T-helper 9 cell (primary cell): ENCODE measurements at places on chromosomes 4 and X.

DNA sequence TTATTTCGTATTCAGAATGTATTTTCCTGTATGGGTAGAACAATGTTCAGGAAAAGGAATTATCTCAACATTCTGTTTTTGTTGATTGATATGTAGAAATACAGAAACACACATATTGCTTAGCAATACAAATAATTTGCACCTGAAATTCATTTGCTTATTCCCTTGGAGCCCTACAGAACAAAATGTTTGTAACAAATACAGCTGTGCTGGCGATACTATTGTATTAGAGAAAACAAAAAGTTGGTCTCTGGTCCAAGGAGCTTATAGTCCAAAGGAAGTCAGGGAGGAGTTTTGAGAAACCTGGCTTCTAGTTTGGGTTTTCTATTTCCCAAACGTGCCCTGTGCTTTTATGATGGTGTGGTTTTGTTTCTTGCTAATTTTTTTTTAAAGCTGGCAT lies 37.8 kb upstream of the CAPN6 start:
- DNase-seq: no peak

GRCh38 chr4:10761903-10762302 lies 77.3 kb upstream of the CLNK start:
- no peak for DNase-seq

DNA sequence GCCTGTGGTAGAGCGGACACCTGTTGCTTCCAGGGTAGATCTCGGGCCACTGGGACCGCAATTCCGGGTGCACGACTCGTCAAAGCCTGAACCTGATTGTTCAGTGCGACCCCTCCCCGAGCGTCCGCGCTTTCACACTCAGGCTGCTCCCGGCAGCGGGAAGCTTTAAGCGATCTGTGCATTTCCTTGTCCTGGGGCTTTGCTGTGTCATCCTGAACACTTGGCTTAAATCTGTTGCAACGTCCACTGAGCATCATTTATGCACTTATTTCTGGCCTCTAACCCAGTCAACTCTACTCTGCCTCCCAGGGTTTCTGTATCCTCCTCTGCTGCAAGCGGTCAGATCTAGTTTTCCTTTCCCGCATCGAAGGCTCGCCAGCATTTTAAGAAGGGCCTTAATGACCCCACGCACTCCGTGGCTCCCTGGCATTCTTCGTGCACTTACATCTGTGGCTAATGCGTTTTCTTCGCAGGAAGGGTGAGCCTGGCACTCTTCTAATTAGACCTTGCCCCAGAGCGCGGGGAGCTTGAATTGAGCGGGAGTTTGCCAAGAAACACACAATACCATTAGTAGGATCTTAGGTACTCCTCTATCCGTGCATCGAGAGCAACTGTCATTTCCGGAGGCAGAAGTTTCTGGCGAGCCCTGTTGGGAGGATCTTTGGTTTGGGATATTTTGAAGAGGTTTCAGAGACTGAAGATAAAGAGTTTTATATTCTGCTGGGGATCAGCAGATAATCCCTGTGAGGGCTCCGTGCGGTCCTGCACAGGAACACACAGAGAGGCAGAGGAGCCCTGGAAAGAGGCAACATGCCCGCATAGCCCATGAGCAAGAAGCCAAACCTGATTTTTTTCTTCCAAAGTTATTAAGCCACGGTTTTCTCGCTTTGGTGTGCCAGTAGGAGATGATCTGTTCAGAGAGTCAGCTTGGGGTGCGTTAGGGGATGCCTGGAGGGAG lies 654 bp upstream of the DDIT4L start:
- no peak for DNase-seq

DNA sequence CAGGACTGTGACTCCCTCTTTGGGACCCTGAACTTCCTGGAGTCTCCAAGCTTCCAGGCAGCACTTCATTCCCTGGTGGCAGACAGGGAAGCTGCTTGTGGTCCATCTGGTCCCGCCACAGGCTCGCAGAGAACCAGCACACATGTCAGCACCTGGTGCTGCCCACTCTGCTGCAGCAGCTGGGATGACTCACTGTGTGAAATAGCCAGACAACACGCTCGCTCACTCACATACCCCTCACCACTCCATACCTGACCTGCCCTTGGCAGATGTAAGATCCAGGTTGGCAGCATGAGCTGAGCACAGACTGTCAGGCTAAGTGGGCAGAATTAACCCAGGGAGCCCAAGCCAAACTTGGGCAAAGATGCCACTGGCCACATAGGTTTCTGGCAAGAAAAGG lies 613.5 kb downstream of the PCDH18 start:
- DNase-seq: no peak

GRCh38 chr4:130814896-130815295 lies 1718.9 kb downstream of the C4orf33 start:
- no peak for DNase-seq

GRCh38 chr4:5040856-5041620 lies 10.2 kb upstream of the STK32B start:
- no peak for DNase-seq

DNA sequence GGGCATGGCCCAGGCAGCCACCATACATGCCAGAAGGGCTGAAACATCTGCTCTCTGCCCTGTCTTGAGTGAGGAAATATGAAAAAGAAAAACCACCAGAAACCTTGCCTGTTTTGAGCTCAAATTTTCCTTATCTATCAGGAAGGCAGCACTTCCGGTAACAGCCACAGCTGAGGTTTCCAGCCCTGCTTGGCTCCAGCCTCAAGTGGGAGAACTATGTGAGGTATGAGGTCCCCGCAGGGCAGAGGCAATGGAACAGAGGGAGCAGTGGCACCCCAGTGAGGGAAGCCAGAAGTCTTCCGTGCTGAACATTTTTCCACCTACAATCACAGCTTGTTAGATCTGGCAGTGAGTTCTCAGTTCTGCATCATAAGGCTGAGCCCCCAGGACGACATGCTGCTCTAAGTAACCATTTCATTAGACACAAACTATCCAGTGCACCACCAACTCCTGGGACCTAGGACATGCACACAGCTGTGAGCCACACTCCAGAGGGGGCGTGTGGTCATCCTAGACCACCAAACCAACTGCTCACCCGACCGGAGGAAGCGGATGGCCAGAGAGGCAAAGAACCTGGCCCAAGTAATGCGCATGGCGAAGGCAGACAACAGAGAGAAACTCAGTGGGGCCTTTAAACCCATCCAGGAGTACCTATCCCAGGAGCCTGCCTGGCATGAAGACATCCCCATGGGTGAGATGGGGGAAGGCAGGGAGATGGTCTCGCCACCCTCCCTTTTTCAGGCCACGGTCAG lies 22.6 kb downstream of the WDR1 start:
- no peak for DNase-seq
